ENCODE measurements at places on chromosomes 13 and 19.

- DNase-seq, result no peak
Observed at GRCh38 chr13:56752636-56753035, 388.1 kb upstream of the PRR20A start.

GRCh38 chr19:38047049-38047438 lies 140.0 kb downstream of the SIPA1L3 start:
- DNase-seq, result peak; percentile 60

GRCh38 chr13:99859178-99860177 lies 112.1 kb downstream of the ZIC5 start:
- peak; percentile 70 for DNase-seq

DNA sequence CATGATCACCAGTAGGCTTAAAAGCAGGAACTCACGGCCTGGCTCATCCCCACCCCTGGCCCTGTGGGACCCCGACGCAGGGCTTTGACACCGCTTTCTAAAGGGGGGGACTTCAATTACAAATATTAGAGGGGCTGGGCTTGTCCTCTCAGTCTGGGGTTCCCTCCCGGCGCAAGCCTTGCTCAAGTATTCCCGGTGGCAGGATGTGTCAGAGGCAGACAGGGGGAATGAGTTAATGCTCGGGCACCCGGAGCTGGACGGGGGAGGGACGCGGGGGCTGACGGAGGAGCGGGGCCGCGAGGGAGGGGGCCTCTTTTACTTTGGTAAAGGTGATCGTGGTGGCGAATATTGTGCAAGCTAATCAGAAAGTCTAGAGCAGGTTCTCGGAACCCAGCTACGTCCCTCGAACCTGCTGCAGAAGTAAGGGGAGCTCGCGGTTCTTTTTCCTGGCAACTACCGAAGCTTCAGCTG lies 1.1 kb downstream of the FGF14 start:
- DNase-seq, result no peak

- no peak for DNase-seq
Observed at GRCh38 chr13:99985886-99986527, 4.4 kb downstream of the ZIC2 start.

DNA sequence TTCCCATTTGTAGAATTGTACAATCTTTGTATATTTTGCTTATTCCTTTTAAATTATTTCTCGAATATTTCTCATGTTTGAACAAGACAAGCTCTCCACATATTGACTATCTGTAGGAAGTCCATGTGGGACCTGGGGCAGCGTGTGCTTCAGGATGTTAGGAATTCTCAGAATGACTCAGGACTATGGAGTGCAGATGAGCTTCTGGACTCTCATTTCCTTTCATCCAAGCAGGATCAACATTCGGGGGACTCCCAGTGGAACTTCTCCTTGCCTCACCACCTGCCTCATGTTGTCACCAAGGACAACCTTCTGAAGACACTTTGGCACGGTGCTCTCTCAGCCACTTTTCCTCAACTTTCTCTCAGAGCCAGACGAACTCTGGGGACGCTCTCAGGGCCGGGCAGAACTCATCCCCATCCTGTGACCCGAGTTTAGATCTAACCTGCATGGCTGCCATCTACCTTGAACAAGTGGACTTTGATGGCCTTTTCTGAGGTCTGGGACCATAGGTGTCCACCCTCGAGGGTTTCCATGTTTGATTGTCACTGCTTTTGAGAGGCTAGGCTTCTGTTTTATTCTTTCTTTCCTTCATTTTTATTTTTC lies 441.7 kb downstream of the IRS2 start:
- DNase-seq, result no peak
